Left colon (tissue), 2 donors: ENCODE measurements at places on chromosomes 5 and 9.

GRCh38 chr9:119533504-119533903, 164.3 kb upstream of the BRINP1 start:
- no peak for DNase-seq

DNA sequence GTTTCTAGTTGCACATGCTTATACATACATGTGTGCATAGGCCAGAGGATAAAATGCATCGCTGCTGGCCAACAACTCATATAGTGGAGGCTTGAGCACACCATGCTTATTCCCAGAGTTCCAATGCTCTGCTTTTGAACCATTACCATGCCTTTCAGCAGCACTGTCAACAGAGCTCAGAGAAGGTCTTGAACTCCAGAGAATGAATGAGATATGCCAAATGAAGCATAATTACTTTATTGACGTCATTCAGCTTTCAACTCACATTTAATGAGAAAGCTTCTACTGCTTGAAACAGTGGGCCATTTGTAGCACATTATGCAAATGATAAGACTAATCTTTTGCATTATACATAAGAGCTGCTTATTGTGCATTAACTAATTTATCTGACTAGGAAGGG, 765.3 kb upstream of the GRAMD2B start:
- no peak for DNase-seq

DNA sequence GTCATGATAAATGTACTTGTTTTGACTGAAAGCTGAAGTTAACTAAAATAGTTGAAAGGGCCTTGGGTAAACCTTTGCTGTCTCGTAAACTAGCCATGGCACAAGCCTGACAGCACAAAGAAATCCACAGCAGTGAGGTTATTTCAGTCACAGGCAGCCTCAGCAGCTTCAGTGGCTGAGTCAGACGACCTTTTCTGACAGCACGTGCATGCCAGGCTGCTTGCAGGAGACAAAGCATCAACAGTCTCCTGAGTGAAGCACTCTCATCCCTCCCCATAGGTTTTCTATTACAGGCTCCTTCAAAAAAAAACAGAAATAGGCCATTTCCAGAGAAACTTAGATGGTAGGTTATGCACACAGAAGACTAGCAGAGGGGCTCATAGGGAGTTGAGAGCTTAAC, 34.6 kb downstream of the OXCT1 start:
- peak; percentile 13 for DNase-seq

- no peak for DNase-seq
These were observed 278.0 kb downstream of the ADAMTS6 start for GRCh38 chr5:65203746-65204145.

DNA sequence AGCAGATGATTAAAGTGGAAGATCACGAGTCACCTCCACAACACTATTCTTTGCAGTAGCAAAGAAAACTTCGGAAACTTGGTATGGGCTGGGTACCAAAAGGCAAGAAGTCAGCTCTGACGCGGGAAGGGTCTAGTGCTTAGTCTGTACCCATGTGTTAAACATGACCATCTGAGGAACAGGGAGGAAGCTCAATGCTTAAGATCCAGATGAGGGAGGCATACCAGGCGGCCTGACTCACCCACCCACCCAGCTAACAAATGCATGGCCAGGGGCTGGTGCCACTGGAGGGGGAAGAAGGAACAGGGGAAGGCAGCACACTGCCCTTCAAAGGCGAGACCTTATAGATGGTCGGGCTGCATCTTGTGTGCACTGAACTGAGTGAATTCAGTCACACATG, 41.8 kb downstream of the CAMSAP1 start:
- DNase-seq = no peak

- no peak for DNase-seq
These were observed 504.2 kb downstream of the ACTL7B start for GRCh38 chr9:108351571-108351970.

DNA sequence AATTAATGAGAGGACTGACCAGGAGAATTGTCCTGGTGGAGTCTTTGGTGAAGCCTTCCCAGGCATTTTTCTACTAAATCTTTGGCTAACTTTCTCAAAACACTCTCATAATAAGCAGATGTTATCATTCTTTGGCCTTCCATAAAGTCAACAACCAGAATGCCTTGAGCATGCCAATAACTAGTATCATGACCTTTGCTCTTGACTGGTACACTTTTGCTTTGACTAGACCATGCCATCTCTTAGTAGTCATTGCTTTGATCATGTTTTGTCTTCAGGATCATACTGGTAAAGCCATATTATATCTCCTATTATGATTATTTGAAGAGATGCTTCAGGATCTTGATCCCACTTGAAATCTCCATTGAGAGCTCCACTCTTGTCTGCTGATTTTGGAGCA, 506.9 kb downstream of the ELAVL2 start:
- DNase-seq = no peak

- no peak for DNase-seq
These were observed 5.9 kb downstream of the LIX1 start for GRCh38 chr5:97136475-97136874.

- DNase-seq = no peak
These were observed 26.7 kb upstream of the STK32A start for GRCh38 chr5:147208134-147208533.

GRCh38 chr5:126210955-126211354, 212.3 kb upstream of the GRAMD2B start:
- DNase-seq = no peak

DNA sequence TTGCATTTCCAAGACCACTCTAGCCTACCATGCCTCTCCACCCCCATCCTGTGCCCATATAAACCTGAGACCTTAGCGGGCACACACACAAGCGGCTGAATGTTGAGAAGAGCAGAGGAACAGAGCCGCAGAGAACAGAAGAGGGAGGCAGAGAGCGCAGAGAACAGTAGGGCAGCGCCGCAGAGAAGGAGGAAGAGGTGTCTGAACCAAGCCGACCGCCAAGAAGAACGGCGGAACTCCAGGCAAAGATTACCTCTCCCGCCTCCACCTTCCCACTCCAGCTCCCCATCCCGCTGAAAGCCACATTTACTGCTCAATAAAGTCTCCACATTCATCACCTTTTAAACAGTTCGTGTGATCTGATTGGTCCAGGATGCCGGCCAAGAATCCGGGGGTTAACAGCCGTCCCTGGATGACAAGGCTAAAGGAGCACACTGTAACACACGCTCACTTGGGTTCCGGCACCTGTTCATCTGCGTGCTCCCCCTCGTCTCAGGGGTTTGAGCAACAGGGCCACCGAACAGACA, 33.2 kb downstream of the GRIN3A start:
- peak; percentile 74 for DNase-seq

GRCh38 chr9:93958819-93959682, 3.9 kb upstream of the BARX1 start:
- no peak for DNase-seq

GRCh38 chr9:14309403-14309802, 4.5 kb downstream of the NFIB start:
- no peak for DNase-seq

GRCh38 chr5:118778941-118779340, 209.4 kb downstream of the DTWD2 start:
- no peak for DNase-seq

DNA sequence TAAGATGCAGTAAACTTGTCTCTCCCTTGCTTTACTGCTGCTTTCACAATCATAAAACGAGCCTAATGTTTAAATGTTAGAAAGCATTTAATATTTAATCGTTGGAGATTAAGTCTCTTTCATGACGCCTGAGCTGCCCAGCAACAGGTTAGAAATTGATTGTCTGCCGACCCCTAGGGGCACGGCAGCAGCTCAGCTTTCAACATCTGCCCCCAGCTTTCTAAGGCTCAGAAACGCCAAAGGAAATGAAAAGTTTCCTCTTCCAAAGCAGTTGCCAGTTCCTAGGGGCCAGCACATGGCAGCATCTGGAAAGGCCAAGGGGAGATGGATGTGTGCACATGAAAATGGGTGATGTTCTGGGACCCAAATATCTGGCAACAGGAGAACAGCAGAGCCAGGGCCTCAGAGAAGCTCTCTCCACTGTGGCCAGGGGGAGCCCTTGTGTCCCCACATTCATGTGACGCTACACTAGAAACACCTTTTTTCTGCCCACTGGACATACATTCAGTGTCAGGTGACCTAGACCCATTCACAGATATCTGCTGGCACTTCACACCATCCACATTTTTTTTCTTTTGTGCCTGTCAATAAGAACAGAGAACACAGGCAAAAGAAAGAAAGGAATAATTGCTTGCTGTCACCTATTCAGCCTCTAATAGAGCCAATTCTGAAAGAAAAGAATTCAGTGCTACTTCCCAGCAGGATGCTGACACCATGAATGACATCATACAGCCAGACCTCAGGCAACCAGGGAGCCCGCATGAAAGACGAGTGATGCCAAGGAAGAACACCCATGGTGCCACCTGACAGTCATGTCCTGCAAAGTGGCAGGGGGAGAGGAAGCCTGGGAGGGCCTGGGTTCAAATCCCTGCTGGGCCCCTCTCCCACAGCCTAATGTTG, 205.0 kb upstream of the TAS2R1 start:
- no peak for DNase-seq

GRCh38 chr9:137552022-137552768, 516 bp downstream of the MRPL41 start:
- peak; percentile 37 for DNase-seq

DNA sequence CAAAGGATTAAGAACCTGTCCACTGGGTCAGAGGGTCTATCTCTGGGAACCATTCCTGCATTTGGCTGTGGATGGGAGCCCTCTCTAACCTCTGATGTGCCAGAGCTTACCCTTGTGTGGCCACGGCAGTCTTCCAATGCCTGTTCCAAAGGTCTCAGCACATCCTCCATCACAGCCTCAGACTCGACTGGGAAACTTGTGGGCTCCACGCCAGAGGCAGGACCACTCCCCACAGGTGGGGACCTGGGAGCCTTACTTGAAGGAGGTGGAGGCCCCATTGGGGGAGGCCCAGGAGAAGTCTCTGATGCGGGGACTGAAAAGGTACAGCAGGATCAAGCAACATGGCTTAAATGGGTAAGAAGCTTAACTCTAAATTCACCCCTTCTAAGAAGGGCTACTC, 4.4 kb downstream of the EIF4EBP3 start:
- DNase-seq = no peak

GRCh38 chr5:142399891-142400290, 75.1 kb upstream of the SPRY4 start:
- DNase-seq = no peak

DNA sequence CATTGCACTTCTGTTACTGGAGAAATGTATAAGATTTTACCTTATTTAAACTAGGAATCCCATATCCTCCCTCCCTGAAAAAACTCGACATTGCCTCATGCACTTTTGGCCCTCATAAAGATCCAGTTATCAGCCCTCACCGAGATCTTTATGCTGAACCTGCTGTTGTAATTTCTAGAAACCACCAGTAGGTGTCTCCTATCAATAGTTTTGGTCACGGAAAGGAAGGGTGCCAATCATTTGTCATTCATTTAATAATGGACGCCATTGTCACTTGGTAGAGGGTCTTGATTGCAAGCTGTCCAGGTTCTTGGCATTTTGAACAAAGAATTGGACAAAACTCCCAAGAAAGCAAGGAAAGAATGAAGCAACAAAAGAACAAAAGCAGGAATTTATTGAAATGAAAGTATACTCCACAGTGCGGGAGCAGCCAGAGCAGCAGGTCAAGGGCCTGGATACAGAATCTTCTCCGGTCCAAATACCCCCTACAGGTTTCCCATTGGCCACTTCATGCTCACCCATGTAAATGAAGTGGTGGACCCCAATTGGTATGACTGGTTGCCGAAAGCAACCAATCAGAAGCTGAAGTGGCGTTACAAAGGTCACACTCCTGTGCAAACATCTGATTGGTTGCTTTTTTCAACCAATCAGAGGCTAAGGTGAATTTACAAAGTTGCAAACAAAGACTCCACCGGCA, 524.3 kb downstream of the PSAT1 start:
- DNase-seq = no peak

DNA sequence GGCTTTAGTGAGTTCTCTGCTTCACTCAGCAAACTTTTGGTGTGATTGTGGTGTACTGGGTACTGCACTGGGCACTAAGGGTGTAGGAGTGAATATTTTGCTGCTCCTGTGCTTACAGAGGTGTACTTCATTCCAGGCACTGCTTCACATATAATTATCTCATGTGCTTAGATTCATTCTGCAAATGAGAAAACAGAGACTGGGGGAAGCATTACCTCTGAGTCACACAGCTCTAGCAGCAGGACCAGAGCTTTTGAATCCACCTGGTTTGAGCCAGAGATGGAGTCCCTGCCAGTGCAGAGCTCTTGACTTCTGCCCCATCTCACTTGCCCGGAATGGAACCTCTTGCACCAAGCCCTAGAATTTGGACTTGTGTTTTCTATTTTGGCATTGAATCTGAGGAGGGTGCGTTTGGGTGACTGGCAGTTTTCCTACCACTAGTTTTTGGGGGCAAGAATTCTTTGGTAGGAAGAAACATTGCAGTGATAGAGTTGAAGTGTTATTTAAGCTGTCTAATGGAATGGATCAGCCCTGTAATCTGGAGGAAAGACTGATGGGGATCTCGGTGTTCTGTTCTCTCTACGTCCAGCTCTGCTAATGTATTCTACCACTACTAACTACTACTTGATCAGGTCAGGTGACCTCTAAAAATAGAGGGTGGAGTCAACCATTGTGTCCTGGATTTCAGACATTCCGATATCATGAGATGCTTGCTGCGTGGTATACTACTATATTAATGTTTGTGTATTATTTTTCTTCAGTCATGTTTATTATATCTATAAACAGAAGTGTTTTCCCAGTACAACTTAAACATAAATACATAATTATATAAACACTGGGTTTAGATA, 2.5 kb downstream of the ARHGAP26 start:
- no peak for DNase-seq

GRCh38 chr5:128259607-128260021, 176.0 kb downstream of the SLC12A2 start:
- no peak for DNase-seq

- DNase-seq = peak; percentile 91
These were observed 6.3 kb downstream of the SLC12A7 start for GRCh38 chr5:1105350-1106265.

- peak; percentile 76 for DNase-seq
These were observed 52.7 kb upstream of the TJP2 start for GRCh38 chr9:69121155-69122081.

DNA sequence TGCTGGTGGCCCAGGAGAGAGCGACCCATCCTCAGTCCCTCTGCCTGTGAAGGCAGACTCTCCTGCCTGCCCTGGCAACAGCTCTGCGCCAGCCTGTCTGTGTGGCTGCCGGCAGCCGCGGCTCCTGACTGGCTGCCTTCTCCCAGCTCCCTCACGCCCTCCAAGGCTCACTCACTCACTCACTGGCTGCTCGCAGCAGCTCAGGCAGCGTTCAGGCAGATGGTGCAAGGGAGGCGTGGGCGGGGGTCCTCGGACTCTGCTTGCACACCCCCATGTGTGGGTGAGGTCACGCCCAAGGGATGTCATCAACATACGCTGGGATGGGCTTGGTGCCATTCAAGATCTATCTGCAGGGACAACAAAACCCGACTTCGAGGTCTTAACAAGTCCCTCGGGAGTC, 66.7 kb downstream of the DAB2IP start:
- no peak for DNase-seq

- DNase-seq = no peak
These were observed 32.4 kb upstream of the NFIB start for GRCh38 chr9:14346231-14346791.

DNA sequence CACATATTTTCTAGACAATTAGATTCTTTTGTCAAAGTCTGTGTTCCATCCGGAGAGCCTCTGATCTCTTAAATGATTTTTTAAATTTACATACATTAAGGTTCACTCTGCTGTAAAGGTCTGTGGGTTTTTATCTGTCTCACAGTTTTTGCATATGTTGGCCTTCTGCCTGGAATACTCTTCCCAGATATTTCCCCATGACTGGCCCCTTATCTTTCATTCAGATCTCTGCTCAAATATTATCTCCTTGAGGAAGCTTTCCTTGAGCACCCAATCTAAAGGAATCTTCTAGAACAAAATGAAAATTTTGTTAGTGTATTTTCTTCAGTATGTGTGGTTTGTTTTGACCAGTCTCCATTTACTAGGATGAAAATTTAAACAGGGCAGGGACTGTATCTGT, 26.3 kb downstream of the FAF2 start:
- DNase-seq = no peak
